ENCODE measurements at places on chromosomes 13 and 19.

DNA sequence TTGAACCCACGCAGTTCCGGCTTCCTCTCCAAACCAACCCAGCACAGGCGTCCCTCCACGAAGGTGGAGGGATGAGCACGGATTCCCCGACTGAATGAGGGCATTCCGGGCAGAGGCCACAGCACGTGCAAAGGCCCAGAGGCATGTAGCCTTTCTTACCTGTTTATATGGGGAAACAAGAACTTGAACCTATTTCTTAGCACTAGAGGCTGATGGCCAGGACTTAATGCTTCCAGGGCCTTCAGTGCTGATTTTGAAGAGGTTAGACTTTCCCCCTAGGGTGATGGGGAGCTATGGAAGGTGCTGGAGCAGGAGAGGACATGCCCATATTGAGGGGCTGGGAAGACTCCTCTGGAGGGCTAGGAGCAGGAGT lies 2.0 kb downstream of the MAST3 start:
- no peak for DNase-seq

- no peak for DNase-seq
Measured at GRCh38 chr19:47363758-47364531, 14.8 kb downstream of the DHX34 start.

GRCh38 chr13:71712988-71713653 lies 153.9 kb downstream of the DACH1 start:
- DNase-seq, result peak; percentile 59

GRCh38 chr19:42272989-42273406 lies 3.9 kb downstream of the CIC start:
- DNase-seq, result no peak

DNA sequence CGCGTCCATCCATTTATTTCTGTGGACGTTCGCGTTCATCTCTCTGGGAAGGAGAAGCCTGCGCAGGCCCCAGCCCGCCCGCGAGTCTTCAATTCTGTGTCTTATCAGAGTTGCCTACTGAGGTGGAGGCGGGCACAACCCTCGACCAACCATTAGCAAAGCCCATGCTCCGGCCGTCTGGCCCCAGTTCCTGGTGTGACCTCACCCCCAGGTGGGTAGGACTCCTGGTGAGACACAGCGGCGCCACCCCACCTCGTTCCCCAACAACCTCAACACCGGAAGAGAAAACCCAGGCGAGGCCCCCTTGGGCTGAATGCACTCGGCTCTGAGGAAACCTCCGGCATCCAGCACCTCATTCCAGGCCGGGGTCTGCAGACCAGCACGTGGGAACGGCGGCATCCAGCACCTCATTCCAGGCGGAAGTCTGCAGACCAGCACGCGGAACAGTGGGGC lies 14.7 kb downstream of the ZNF787 start:
- peak; percentile 47 for DNase-seq

DNA sequence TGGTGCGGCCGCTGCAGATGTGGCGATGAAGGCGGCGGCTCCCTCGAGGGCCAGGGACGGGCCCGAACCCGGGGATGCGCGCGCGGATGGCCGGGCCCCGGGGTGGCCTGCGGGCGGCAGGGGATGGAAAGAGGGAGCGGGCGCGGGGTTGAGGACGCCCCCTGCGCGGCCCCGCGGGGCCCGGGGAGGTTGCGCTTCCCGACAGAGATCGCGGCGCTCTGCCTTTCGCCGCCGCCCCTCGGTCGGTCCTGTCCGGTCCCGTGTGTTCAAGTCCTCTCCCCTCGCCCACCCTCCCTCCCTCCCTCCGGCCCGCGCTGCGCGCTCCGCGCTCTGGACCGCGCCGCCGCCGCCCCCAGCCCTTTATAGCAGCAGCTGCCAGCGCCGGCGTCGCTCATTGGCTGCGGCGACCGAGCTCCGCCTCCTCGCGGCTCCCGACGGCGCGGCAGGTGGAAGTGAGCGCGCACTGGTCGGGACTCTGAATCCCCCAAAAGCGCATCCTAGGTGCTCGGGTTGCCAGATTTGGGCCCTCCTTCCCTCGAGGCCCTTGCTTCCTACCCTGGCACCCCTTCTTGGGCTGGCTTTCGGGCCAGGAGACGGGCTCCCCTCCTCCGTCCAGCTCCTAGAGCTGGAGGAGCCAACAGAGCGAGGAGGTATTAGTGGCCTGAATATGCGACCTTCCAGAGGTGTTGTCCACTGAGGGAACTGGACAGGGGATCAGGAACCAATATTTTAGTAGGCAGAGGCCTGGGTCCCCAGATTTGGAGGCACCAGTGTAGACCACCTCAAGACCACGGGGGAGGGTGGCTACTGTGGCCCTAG lies at the start of gene ELAVL3:
ELAVL3 (minus strand) TSS at position 332 of the 819 bp plus-strand sequence. CDS start 438 bp downstream, outside the sequence.
- DNase-seq, result peak; percentile 88

DNA sequence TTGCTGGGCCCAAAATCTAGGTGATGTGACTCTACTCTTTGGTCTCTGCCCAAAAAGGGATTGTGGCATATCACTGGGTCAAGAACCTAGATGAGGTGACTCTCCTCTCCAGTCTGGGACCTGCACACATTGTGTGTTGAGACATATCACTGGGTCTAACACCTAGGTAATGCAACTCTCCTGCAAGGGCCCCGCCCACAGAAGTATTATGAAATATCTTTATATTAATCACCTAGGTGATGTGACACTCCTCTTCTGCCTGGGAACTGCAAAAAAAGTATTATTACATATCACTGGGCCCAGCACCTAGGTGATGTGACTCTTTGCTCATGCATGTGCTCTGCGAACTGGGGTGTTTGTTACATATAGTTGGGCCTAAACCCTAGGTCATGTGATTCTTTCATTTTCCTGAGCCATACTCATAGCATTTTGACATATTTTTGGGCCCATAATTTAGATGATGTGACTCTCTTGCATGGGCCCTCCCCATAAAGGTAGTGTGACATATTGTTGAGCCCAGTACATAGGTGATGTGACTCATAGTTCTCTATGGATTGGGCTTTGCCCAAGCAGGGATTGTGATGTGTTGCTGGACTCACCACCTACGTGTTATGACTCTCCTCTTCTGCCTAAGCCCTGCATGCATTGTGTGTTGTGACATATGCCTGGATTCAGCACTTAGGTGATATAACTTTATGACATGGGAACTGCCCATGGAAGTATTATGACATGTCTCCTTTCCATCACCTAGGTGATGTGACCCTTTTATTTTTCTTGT lies 11.2 kb upstream of the ZNF681 start:
- DNase-seq, result no peak

DNA sequence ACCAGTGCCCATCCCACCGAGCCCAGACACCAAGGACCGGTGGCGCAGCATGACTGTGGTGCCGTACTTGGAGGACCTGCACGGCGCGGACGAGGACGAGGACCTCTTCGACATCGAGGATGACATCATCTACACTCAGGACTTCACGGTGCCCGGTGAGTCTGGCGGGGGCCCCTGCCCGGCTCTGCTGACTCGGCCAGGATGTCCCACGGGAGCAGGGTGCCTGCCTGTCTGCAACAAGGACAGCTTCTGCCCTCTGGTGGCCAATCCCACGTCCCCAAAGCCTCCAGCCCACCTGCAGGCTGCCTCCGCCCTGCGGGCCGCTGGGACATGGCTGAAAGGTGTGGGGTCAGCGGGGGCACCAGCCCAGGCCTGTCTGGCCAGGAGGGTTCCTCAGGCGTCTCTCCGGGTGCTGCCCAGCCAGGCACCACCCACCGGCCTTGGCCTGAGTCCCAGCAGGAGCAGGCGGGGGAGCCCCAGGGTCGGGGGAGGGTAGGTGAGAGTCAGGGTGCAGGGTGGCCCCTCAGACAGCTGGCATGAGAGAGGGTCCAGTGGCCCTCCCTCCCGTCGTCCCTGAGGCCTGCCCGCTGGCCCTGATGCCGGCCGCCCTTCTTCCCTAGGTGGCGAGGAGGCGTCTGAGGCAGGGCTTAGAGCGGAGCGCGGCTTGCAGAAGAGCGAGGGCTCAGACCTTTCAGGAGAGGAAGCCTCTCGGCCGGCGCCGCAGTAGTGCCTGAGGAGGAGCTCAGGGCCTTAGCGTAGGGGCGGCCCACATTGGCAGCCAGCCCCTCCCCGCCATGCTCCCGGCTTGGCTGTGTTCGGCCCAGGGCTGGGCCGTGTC lies 14.6 kb downstream of the CBARP start:
- peak; percentile 42 for DNase-seq

DNA sequence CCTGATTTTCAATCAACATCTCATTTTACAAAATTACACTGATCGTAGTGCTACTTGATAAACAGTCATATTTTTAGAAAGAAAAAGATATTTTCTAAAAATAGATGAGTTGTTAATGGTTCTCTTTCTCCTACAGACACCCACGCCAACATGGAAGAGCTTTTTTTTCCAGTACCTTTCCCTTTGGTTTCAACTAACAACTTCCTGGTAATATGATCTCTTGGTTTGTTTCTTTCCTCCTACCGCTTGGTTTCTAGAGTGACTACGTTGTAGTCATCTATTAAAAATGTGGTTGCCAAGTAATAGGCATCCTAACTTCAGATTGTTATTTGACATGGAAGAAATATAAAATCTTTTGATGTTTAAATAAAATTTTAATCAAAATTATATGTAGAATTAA lies 189.0 kb downstream of the LACC1 start:
- DNase-seq, result peak; percentile 11

- DNase-seq, result no peak
Measured at GRCh38 chr13:53694814-53695532, 666.4 kb downstream of the OLFM4 start.

GRCh38 chr19:35987571-35987896 lies 7.5 kb upstream of the SDHAF1 start:
- DNase-seq, result no peak

DNA sequence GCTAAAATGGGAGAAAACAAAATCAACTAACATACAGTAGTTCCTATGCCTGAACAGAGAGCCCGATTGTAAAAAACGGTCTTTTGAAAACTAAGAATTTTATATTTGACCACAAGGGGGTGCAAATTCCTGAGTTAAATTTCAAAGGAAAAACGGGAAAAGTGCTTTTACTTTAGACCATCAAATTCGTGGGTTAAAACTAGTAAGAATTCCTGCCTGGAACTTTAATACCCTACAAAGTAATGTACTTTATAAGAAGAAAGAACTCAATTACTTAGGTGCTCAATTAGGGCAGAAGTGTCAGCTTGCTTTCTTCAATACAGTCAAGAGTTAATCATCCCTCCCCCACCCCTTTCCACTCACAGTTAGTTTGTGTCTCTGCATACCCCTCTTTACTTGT lies 69.8 kb downstream of the KCNRG start:
- DNase-seq, result peak; percentile 54

- DNase-seq, result peak; percentile 89
Measured at GRCh38 chr13:50599046-50599445, 244.4 kb downstream of the DLEU7 start.

DNA sequence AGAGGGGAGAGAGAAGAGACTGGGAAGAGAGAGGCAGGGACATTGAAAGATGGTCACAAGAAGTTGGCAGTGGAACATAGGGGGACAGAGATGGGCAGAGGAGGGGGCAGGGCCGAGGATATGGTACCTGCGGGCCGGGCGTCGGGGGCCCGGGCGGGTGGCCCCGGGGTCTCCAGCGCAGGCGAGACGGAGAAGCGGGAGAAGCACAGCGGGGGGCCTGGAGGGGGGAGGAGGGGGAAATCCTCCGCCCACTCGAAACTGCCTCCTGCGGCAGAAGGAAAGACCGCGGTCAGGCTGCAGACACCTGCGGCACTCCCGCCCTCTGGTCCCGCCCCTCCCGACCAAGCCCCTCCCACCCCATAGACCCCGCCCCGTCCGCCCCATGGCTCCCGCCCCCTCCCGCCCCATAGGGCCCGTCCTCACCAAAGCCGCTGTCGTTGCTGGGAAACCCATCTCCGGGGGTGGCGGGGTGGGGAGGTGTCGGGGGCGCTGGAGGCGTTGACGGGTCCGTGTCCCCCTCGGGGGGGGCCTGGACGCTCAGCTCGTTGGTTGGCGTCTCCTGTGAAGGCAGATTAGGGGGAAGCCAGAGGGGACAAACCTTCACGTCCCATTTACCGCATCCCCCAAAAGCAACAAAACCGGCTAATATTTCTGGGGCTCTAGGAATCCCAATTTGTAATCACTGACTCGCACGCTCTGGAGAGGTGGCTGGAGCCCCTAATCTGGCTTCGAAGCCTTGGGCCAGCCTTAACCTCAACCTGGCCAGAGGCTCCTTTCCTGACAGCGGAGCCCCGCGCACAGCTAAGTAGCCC lies 20.4 kb downstream of the LMTK3 start:
- DNase-seq, result peak; percentile 88

DNA sequence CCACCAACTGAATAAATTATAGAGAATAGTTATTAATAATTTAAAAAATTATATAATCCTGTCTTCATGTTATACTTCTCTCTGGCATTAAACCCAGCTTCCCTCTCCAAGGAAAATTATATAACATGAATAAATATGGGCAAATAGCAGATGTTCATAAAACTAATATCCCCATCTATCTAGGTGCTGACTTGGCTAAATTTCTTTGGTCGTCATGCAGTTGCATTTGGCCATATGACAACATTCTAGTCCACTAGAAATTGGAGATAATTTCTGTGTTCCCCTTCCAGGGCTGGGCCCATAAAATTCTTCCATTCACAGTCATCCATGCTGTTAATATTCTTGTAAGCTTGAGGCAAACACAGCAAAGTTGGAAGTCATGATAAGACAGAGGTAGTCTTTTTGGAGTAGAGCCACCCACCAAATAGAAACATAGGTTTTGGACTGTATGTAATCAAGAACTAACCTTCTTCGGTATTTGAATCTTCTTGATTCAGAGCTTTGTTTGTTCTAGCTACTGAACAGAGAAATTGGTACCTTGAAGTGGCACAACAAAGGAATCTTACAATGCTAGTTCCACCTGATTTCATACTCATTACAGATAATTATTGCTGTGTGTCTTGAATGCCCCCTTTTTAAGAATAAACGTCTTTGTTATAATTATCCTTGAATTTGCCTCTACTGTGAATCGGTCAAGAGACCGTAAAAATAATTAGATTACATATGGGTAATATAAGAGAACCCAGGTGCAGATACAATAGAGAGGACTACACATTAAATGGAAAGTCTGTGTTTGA lies 678.5 kb upstream of the PCDH20 start:
- DNase-seq, result peak; percentile 98

DNA sequence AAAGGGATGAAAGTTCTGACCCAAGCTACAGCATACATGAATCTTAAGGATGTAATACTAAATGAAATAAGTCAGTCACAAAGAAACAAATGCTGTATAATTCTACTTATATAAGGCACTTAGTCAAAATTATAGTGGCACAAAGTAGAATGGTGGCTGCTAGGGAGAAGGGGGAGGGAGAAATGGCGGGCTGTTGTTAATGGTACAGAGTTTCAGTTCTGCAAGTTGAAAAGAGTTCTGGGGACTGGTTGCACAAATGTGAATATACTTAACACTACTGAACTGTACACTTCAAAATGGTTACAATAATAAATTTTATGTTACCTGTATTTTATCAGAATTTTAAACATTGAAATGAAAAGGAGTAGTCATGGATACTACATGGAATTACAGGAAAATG lies 48.9 kb upstream of the CLDN10 start:
- DNase-seq, result no peak

Measured in NCI-H69 (cell line).